ENCODE measurements at places on chromosomes 13 and 19.

- no peak for DNase-seq
Measured at GRCh38 chr19:19460258-19460731, 54.8 kb downstream of the GATAD2A start.

DNA sequence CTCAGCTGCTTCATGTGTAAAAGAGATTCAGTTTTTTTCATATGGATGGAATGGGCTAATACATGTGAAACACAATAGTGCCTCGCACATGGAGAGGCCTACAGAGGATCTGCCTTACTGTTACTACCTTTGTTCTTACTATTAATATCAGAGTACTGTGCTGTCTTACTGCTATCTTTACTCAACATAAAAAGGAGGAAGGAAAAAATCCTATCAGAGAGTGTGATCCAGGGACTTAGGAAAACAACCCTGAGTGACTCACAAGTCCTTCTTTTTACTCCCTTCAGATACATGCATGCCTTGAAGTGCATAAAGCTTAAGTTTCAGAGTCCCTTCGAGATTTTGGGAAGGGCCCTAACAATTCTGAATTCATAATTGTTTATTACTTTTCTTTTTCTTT is 136.8 kb downstream of the TBC1D4 start:
- no peak for DNase-seq

DNA sequence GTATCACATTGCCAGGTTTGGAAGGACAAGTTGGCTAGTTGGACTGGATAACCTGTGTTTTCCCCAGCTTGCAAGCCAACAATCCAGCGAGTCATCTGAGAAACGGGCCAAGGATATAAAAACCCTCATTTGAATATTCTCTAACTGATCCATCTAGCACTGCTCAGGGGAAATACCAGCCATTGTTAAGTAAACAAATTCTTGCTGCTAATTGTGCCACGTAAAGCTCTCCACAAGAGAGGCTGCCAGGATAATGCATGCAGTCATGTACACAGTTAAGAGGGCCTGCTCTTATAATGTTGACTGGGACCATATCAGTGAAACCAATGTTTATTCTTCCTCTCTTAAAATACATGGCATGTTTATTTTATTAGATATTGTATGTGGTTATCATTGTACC is 663.2 kb upstream of the SGCG start:
- no peak for DNase-seq

- DNase-seq: no peak
Measured at GRCh38 chr13:73281746-73282145, 222.9 kb downstream of the KLF5 start.

DNA sequence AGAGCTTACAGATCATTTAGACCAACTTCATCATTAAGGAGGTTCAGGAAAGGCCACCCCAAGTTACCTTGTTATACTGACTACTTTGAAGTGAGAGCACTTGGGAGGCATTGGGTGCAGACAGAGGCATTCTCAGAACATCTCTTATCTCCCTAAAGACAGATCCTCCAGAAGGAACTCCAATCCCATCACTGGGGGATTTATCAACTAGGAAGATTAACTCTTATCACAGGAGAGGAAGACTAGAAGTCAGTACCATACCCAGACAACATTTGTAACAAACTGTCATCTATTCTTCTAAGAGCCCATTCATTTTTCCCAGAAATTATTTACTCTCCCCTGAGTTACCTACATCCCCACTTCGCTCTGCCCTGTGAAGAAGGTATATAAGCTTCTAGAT is 5.8 kb upstream of the RFXAP start:
- DNase-seq: no peak

DNA sequence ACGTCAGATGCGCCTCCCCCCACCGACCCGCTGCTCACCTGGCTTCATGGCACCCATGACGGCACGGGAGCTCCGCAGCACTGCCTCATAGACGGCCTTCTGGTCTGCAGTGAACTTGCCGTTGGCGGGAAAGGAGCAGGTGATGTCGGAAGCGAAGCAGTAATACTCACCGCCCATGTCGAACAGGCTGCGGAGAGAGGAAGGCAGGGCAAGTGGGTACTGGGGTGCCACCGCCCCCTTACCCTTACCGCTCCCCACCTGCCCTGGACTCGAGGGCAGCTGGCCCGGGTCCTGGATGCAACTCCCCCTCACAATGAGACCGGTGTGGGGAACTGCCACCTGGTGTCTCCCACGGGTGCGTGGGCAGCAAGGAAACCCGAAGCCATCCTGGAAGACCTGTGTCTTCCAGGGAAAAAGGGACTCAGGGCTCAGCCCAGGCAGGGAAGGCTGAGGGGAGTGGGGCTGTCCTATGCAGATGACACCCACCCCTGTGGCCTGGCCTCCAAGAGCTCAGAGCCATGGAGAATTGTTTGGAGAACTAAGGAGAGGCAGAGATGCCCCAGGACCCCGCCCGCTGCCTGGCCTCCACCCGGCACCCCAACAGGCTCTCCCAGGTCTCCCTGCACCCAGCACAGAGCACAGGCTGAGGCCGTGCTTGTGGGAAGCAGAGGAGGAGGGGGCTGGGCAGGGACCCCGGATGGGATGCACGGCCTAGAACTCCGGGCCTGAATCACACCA is 28.3 kb downstream of the CEBPG start:
- no peak for DNase-seq

DNA sequence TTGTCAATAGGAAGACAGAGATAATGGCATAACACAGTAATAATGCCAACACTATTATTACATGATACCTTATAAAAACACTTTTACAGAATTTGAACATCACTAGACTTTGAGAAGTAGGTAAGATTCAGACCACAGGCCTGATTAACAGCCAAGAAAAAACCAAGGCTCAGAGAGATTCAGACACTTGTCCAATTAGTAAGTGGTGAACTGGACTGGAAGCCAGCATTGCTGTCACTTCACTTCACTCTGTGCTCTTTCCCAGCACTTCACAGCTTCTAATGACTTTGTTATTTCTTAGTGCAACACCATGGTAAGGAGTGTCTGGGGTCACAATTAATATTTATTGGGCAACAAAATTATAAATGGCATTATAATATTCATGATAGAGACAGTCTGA is 91.9 kb downstream of the TRPC4 start:
- DNase-seq: no peak

DNA sequence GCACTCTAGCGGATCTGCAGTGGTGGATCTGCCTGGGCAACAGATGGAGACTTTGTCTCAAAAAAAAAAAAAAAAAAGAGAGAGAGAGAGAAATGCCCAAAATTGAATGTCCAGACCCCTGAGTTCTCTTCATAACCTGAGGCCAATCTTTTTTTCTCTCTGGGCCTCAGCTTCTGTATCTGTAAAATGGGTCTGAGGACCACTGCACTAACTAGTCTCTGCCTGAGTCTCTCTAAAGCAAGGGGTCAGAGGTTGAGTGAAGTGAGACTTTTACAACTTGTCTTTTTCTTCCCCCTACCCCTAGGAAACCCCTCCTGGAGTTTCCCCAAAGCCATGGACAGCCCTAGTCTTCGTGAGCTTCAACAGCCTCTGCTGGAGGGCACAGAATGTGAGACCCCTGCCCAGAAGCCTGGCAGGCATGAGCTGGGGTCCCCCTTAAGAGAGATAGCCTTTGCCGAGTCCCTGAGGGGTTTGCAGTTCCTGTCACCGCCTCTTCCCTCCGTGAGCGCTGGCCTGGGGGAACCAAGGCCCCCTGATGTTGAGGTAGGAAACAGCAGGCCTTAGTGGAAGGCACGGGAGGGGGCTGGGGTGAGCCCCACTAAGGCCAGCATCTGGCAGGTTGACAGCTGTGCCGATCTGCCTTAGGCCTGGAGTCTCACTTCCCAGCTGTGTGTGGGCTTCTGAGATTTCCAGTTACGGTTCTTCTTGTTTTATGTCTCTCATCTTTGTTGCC is 1.8 kb downstream of the TMEM91 start:
- DNase-seq: peak; percentile 41

GRCh38 chr13:50309318-50309717 is 294.1 kb downstream of the KCNRG start:
- no peak for DNase-seq

DNA sequence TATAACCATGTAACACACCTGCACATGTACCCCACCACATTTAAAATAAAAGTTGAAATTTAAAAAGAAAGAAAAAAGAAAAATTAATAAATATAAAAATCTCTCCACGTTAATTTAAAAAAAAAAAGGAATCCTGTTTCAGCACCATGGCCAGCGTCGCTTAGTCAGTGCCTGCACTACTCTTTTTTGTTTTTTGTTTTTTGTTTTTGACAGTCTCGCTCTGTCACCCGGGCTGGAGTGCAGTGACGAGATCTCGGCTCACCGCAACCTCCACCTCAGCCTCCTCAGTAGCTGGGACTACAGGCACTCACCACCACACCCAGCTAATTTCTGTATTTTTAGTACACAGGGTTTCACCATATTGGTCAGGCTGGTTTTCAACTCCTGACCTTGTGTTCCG is 835.9 kb downstream of the UQCRFS1 start:
- no peak for DNase-seq

GRCh38 chr19:45294291-45295029 is 28.2 kb downstream of the CKM start:
- DNase-seq: no peak

DNA sequence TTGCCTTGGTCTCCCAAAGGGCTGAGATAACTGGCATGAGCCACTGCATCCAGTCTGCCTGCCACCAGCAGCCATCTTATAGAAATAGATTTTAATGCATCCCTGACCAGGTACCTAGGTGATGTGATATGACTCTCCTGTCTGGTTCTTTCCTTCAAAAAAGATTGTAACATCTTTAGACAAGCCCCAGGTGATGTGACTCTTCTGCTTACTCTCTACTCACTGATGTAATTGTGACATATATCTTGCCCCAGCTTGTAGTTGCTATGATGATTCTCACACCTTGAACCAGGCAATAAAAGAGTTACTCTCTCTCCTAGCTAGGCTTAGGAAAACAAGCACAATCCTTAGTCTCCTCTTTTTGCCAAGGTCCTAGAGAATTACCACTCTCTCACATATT is 30.6 kb upstream of the ZNF681 start:
- no peak for DNase-seq

- no peak for DNase-seq
Measured at GRCh38 chr13:30313311-30313710, 6.0 kb upstream of the KATNAL1 start.

GRCh38 chr13:87130423-87130822 is 540.7 kb upstream of the SLITRK5 start:
- DNase-seq: no peak

DNA sequence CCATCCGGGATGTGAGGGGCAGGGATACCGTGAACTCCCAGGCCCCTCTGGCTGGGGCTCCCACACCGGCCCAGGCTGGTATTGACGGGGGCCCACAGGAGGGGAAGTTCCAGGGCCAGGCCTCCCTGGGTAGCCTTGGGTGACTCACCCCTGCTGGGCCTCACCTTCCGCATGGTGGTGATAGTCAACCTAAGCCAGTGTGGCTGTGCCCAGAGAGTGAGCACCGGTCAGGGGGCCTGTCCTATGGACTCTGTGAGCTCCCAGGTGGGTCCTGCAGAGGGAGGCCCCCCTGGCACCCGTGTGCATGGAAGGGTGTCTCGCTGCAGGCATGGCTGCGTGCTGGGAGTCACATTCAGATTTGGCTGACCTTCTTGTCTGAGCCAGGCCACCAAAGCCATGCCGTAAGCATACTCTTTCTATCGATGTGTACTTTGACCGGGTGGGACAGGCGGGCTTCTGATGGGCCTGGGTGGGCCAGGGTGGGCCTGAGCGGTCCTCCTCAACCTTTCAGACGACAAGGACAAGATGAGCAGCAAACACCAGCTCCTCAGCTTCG is 27.6 kb downstream of the DHX34 start:
- no peak for DNase-seq

- no peak for DNase-seq
Measured at GRCh38 chr13:69947582-69947981, 160.0 kb upstream of the ATXN8OS start.

DNA sequence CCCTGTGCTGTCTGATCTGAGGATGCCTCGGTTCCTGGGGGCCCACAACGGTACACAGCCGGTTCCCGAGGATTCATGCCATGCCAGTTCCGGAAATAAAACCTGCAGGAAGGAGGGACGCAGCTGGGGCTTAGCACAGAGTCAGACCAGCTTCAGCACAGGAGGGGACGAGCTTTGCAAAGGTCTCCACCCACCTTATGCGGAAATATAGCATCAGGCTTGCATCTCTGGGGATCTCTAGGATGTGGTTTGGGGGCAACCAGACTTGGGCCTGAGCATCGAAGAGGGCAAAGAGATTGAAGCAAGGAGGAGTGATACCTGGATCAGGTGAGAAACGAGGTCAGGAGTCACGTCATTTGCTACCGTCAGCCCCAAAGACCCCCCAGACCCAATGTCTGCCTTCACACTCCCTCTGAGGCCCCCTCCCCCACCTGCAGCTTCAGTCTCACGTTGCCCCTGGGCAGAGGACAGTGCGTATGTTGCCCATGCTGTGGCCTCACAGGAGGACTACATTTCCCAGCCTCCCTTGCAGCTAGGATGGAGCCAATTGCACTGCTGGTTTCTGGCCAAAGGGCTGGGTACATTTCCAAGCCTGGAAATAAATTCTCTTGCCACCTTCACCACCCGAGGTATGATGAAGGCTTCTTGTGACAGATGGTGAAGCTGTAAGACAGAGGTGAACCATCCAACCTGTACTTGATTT is 12.1 kb downstream of the TYK2 start:
- DNase-seq: no peak

GRCh38 chr19:43525836-43526771 is 897 bp downstream of the ETHE1 start:
- no peak for DNase-seq

- no peak for DNase-seq
Measured at GRCh38 chr13:45373162-45373547, 32.2 kb upstream of the TPT1 start.

DNA sequence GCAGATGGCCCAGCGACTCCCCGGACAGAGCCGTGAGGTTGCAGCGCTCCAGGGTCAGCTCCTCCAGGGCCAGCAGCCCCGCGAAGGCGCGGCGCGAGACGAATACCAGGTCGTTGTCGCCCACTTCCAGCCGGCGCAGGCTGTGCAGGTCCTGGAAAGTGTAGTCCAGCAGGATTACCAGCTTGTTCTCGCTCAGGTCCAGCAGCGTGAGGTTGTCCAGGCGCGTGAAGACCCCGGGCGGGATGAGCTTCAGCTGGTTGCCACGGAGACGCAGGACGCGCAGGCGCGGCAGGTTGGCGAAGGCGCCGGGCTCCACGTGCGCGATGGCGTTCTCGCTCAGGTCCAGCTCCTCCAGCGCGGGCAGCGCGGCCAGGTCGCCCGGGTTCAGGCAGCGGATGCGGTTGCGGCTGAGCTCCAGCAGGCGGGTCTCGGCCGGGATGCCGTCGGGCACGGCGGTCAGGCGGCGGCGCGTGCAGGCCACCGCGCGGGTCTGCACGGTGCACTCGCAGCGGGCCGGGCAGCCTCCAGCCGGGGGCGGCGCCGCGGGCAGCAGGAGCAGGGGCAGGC is 9.3 kb upstream of the PEAK3 start:
- DNase-seq: no peak

GRCh38 chr13:109500146-109500773 is 286.1 kb downstream of the IRS2 start:
- DNase-seq: no peak

GRCh38 chr19:44807652-44808462 is 1.0 kb upstream of the BCAM start:
- no peak for DNase-seq

- no peak for DNase-seq
Measured at GRCh38 chr19:29537601-29538000, 11.8 kb downstream of the VSTM2B start.

Data from naive thymus-derived CD8-positive, alpha-beta T cell (primary cell).